ENCODE measurements at places on chromosomes 7 and 10.

- no peak for ATAC-seq
These were observed 56.4 kb upstream of the PMPCB start for GRCh38 chr7:103240806-103241205.

GRCh38 chr10:119483001-119483400 is 59.5 kb downstream of the RGS10 start:
- no peak for ATAC-seq

GRCh38 chr10:118102121-118102520 is 55.4 kb upstream of the RAB11FIP2 start:
- ATAC-seq, result no peak

DNA sequence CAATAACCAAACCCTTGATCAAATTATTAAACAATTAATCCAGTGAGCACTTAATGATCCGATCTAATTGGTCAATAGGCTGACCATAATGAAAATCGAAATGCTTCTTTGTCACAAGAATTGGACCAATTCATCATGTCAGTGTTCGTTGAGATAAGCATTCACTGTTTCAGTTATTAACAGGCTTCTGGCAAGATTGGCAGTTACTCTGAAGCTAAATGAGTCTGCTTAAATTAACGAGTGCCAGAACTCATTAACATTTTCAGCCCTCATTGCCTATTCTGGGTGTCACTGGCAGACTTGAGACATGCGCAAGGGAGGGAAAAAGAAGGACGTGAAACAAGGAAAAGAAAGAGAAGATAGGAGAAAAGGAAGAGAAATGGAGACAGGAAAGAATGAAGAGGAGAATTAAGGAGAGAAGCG is 30.7 kb upstream of the SLC26A3 start:
- no peak for ATAC-seq

DNA sequence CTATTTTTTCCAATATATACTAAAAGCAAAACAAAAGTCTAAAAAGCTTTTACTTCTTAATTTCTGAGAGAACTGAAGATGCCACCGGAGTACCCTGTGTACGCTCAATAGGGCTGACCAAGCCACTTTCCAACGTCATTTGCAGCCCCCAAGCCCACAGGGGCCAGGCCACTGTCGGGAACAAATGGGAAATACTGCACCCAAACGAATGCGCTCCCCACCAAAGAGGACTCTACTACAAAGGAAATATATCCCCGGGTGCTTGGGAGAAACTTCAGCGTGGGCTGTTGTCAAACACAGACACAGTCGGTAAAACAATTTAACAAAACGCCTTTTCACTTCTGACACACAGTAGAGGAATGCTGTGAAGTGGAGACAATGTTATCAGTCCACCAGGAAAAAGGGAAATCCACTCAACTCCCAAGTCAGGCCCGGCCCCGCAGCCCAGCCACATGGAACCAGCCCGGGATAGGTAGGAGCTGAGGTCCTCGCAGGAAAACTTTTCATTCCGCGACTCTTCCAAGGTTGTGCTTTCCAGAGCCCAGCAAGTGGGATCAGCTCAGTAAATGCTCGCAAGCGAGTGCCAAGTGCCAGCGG is 1.4 kb downstream of the PARD3 start:
- no peak for ATAC-seq

GRCh38 chr10:131929122-131929845 is 28.5 kb downstream of the PPP2R2D start:
- ATAC-seq, result no peak

Measured in stimulated activated memory B cell treated with anti-CD40 and anti-IgM and Interleukin-4, amounts not matched to agents 10 μg/mL and 1 μg/mL and 100 μg/mL, for 72 hours (primary cell).